ENCODE measurements at places on chromosomes 6 and 20.

DNA sequence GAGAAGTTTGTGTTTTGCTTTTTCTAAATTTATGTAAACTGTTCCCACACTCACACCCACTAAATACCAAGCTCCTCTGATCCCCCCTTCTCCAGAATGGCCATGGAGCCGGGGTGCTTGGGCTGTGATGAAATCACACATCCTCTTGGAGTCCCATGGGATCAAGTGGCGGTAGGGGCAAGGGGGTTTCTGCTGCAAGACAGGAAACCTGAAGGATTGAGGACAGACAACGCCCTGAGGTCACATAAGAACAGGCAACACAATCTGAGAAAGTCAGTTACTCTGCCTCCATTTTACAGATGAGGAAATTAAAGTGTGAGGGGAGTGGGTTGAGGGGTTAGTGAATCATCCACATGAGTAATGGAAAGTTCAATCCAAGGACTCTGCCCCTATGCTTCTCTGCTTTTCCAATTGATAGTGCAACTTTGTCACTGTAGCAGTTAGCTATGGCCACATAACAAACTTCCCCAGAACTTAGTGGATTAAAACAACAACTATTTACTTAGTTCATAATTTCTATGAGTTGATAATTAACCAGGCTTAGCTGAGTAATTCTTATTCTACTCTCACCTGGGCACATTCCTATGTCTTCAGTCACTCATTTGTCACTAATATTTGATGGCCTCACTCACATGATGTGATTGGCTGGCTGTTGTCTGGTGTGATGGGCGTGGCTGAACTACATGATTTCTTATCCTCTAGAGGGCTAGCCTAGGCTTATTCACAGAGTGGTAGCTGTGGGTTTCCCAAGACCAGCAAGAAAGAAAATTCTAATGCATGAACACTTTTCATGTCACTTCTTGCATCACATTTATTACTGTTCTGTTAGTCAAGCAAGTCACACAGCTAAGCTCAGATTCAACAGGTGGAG is 311.1 kb upstream of the RNF24 start:
- no peak for DNase-seq

DNA sequence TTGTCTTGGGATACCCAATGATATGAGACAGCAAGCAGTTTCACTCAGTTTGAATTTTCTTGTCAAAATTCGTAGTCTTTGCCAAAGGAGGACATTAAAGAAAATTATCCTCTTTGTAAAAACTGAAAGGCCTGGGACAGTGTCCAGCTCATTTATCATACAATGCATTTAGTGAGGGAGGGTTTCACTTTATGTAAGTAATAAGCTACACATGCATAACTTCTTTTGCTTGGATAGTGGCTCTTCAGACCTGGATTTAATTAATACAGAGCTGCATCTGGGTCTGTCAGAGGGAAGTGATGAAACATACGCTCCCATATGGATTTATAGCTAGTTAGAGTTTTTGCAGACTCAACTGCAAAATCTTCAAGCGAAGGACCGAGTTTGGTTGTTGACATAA is 175.6 kb downstream of the PHACTR1 start:
- no peak for DNase-seq

DNA sequence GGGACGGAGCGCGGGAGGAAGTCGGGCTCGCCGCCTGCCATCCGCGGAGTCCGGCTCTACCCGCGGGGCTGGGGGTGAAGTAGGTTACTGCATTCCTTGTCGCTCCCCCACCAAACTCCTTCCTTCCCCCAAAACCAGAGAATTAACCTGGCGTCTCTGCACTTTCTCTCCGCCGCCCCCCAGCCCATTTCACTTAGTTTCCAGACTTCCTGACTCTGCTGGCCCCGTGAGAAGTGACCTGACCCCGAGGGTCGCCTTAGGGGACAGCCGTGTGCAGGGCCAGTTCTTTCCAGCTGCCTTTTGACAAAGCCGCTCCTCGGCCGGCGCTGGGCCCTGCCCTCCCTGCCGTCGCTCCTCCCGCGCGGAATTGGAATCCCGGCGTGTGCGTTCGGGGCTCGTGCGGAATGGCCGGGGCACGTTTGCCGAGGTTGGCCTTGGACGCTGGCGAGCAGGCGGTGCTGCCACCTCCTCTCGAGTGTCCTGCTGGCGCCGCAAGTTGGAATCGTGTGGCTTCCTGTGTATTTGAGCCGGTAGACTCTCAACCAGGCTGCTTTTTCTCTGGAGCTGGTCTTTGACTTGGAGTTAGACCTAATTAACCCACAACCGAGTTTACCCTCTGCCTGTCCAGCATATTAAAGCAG is 650 bp downstream of the DCBLD1 start:
- DNase-seq: no peak

DNA sequence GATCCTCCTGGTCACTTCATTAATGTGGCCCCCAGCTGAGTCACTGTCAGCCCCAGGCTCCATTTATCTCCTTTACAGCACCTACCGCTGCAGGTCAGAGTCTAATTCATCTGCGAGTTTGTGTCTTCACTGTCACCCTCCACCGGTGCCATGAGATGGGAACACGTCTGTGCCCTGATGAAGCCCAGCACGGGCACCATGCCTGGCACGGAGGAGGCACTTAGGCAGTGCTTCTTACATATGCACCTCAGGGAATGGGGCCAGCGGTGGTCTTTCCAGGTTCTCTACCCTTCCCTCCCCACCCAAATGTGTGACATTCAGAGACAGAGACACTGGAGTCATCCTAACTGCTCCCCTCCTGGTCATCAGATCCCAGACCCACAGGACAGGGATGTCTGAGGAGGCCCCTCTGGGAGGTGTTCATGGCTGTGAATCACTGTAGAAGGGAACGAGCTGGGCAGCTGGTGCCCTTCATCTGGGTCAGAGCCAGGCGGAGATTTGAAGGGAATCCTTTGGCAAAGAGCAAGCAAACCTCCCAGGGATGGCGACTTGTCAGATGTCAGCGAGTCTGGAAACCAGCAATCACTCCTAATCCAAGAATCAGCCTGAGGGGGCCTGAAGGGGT is 364.6 kb downstream of the PREX1 start:
- DNase-seq: no peak

DNA sequence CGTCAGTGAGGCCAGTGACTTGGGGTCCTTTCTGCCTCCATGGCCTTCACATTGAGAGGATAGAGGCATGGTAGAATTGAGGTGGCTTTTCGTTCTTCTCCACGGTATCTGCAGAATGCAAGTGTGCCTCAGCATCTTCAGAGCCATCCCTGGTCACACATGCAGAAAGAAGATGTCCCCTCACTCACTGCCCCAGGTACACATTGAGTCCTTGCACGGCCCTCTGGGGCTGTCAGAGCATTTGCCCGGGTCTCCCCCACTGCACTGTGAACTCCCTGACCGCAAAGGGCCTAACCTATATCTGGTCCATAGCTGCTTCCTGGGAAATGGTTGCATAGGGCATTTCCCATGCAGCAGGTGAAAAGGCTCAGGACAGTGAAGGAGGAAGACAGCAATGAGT is 115.7 kb downstream of the SCML4 start:
- no peak for DNase-seq
